Common myeloid progenitor, CD34-positive (primary cell): ENCODE measurements at places on chromosomes 11 and 22.

DNA sequence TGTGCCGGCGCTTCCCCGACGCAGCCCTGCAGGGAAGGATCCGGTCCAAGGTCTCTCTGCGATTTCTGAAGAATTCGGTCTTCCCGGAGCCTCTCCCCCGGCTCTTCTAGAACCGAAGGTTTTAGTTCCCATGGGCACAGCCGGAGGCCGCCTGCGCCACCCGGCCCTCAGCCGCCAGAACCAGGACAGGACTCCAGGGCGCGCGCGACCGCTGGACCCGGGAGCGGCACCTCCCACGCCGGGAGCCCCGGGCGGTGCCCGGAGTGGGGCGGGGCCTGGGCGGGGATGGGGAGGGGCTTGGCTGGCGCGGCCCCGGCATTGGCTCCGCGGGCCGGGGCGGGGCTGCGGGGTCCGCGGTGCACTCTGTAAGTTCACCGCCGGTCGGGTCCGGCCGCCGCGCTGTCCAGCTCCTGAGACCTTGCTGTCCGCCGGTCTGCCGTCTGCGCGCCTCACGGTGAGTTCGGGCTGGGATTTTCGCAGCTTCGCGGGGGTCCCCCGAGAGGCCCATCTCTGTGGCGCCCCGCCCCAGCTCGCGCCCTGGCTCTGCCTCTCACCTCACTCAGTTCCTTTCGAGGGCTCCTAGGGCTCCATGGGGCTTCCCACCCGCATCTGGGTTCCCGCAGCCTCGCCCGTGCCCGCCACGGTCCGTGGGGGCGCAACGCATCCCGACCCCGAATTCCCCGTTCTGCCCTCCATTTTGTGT is at the start of gene CDC42EP2:
CDC42EP2 (plus strand) TSS at position 366 of the 703 bp plus-strand sequence. CDS start 6,033 bp downstream, outside the sequence.
- H3K36me3 ChIP-seq: no peaks in the 10 kb centered on the region
- H3K27me3 ChIP-seq: peaks cover 6% of the 10 kb centered on the region
- H3K27ac ChIP-seq: no peak within 1 kb of the TSS
- H3K4me3 ChIP-seq: peak within 1 kb of the TSS; percentile 82
- H3K4me1 ChIP-seq: no peaks in the 10 kb centered on the region
- peak; percentile 48 for DNase-seq

- no peak for DNase-seq
- no peaks in the 10 kb centered on the region for H3K27me3 ChIP-seq
- no peak overlapping the region for H3K4me3 ChIP-seq
- no peaks in the 10 kb centered on the region for H3K4me1 ChIP-seq
- no peaks in the 10 kb centered on the region for H3K36me3 ChIP-seq
Measured at GRCh38 chr11:7844521-7844920, 47.8 kb upstream of the OR5P2 start.

DNA sequence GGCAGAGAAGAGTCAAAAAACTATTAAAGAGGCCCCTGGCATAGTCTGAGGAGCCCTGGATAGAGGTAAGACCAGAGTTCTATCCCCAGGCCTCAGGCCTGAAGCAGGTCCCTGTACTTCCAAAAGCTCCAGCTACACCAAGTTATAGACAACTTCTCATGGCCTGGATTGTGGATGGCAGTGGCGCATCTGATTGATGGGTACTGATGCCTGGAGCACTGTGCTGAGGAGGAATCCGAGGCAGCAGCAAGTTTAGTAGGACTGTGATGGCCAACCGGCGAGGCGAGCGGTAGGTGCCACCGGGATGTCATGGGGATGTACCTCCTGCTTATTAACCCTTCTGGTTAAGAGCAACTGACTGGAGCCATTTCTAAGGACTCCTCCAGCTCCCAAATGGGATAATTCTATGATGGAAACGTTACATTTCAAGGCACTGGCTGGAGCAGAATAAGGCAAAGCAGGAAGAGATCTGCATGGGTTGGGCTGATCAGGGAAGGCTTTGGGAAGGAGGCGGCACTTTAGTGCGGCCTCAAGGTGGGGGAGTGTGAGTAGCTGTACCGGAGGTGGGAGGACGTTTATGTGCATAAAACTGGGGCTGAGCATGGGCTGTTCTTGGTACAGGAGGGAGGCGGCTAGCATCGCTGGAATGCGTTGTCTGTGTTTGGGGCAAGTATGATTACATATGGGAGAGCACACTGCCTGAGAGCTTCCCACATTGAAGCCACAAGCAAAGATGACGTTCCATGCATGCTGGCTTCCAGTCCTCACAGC is 24.2 kb upstream of the JAM3 start:
- H3K27me3 ChIP-seq: peaks cover under 1% of the 10 kb centered on the region
- no peak overlapping the region for H3K27ac ChIP-seq
- no peak overlapping the region for H3K4me3 ChIP-seq
- no peak for DNase-seq

DNA sequence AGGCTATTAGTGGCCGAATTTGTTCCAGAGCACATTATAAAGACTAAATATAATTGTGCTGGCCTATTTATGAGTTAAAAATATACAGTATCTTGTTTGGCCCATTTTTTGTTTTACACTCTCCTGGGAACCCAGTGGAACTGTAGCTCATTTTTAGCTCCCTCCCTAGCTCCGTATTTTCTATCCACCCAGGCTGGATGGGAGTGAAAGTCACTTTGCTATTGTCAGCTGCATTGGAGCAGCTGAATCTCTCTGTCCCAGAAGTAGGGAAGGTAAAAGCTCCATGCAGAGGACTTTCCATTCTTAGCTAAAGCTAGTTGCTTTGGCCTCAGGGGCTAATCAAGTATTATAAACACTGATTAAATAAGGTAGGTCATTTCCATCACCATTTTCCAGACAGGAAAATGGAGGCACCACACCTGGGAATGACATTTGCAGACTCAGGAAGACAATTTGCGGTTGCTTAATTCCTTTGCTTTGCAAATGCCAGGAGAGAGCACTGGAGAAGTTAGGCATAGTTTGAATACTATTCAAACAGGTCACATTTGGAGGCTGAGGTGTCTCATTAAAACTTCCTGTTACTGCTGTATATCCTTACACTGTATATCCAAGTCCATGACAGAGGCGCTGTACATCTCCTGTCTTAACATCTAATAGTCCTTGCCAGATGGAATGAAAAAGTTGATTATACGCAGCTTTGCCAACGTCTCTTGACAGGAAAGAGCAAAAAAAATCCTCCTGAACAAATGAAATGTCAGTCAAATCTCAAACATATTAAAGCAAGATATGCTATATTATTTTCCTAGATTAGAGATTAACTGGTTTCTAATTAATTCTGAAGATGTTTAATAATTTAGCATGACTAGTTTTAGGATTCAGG is 338.1 kb upstream of the KIRREL3 start:
- H3K27me3 ChIP-seq: no peaks in the 10 kb centered on the region
- H3K4me3 ChIP-seq: no peak overlapping the region
- no peaks in the 10 kb centered on the region for H3K36me3 ChIP-seq
- DNase-seq: no peak

DNA sequence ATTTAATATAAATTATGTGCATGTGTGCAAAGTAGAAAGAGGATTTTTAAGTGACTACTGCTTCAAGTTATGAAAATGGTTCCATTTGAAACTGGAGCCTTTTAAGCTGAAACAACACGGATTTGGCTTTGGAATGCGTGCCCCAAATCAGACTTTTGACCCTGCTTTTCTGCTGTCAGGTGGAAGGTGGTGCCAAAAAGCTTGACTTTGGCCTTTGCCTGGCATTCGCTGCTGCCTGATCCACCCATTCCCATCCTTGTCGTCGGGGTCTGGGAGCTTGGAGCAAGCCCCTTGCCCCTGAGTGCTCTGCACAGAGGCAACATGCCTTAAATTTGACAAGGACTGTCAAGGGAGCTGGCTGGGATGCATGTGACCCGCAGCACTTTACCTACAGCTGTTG is 335.3 kb upstream of the SYN3 start:
- H3K36me3 ChIP-seq: no peaks in the 10 kb centered on the region
- H3K4me1 ChIP-seq: no peaks in the 10 kb centered on the region
- H3K4me3 ChIP-seq: no peak overlapping the region

DNA sequence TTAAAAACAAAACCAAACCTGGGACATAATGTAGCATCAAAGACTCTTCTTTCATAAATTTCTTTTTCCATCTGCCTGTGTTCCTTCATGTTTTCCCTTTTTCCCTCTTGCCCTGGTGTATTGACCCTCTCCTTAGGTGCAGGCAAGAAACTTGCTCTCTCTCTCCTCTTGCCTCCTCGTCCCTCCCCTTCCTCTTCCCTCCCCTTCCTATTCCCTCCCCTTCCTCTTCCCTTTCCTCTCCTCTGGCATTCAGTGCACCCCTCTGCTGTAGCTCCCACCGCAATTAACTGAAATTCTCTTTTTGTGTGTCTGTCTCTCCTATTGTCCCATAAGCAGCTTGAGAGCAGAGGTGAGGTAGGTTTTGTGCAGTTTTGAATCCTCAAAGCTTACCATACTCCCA is 49.9 kb downstream of the CSF2RB start:
- DNase-seq: no peak
- no peak overlapping the region for H3K27ac ChIP-seq
- peaks cover 7% of the 10 kb centered on the region for H3K4me1 ChIP-seq
- H3K27me3 ChIP-seq: no peaks in the 10 kb centered on the region

DNA sequence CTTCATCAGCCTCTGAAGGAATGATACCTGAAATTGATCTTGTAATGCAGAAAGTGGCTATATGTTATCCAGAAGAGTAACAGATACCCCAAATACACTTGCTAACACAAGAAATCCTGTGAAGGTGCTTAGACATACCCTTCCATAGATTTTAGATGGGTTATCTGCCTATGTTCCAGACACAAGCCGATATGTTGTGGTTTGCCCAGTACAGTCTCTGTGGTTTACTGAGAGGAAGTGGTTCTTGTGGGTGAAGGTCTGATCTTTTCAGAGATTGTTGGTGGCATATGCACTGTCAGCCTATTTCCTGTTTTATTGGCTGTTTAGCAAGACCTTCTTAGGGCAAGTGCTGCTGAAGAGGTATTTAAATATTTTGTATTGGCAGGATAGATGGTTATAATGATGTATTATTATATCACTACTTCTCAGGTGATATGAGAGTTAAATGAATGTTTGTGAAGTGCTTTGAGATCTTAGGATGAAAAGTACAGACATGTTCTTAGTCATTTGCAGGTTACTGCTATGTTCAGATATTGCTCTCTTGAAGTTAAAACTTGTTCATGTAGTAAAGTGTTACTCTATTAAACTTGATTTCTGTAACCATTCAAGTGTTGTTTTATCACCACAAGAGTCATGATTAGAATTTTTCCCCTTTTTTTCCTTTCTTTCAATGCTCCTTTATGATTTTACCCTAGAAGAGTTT is 8.2 kb downstream of the ARHGEF12 start:
- peaks cover 55% of the 10 kb centered on the region for H3K27me3 ChIP-seq
- H3K36me3 ChIP-seq: no peaks in the 10 kb centered on the region
- H3K4me3 ChIP-seq: peak overlapping the region; percentile 36
- DNase-seq: peak; percentile 94
- H3K27ac ChIP-seq: no peak overlapping the region

- H3K4me3 ChIP-seq: no peak overlapping the region
- DNase-seq: peak; percentile 38
- H3K36me3 ChIP-seq: no peaks in the 10 kb centered on the region
- no peaks in the 10 kb centered on the region for H3K27me3 ChIP-seq
Measured at GRCh38 chr22:17797721-17798559, 23.7 kb upstream of the BID start.

- no peak for DNase-seq
- H3K36me3 ChIP-seq: no peaks in the 10 kb centered on the region
- H3K4me1 ChIP-seq: no peaks in the 10 kb centered on the region
- H3K4me3 ChIP-seq: no peak overlapping the region
- no peak overlapping the region for H3K27ac ChIP-seq
Measured at GRCh38 chr11:78788533-78788932, 213.9 kb upstream of the NARS2 start.

- H3K27me3 ChIP-seq: peaks cover 4% of the 10 kb centered on the region
- no peak overlapping the region for H3K4me3 ChIP-seq
- no peak overlapping the region for H3K27ac ChIP-seq
- no peaks in the 10 kb centered on the region for H3K36me3 ChIP-seq
- no peak for DNase-seq
- no peaks in the 10 kb centered on the region for H3K4me1 ChIP-seq
Measured at GRCh38 chr11:131234221-131234620, 136.2 kb upstream of the NTM start.

GRCh38 chr11:32172848-32173834 is 82.3 kb downstream of the RCN1 start:
- H3K4me3 ChIP-seq: no peak overlapping the region
- H3K27ac ChIP-seq: no peak overlapping the region
- no peaks in the 10 kb centered on the region for H3K36me3 ChIP-seq
- peak; percentile 45 for DNase-seq

- peaks cover 92% of the 10 kb centered on the region for H3K4me1 ChIP-seq
- no peak overlapping the region for H3K4me3 ChIP-seq
- no peak for DNase-seq
Measured at GRCh38 chr22:30312053-30312452, 14.7 kb downstream of the TBC1D10A start.

DNA sequence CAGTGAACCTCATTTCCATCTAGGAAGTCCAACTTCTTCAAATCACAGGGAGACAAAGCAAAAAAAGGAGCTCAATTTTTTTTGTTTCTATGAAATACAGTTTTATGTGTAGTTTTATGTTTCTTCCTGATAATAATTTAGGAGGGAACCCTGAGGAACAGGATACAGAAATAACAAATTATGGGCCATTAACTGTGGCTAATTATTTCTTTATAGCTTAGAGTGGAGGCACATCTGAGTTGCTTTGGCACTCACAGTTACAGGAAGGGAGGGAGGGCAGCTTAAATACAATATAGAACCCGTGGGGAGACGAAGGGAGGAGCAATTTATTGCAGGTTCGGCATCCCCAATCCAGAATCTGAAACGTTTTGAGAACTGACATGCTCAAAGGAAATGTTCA is 37.1 kb upstream of the HORMAD2 start:
- no peaks in the 10 kb centered on the region for H3K27me3 ChIP-seq
- no peak for DNase-seq
- H3K36me3 ChIP-seq: no peaks in the 10 kb centered on the region
- H3K4me3 ChIP-seq: no peak overlapping the region
- peaks cover 6% of the 10 kb centered on the region for H3K4me1 ChIP-seq
- H3K27ac ChIP-seq: no peak overlapping the region

- H3K27ac ChIP-seq: no peak within 1 kb of the TSS
- H3K4me1 ChIP-seq: no peaks in the 10 kb centered on the region
Measured at GRCh38 chr22:44752285-44753188, at the start of gene ARHGAP8. ARHGAP8 (plus strand) TSS chr22:44752575; CDS start chr22:44786528, 33,953 bp downstream.

DNA sequence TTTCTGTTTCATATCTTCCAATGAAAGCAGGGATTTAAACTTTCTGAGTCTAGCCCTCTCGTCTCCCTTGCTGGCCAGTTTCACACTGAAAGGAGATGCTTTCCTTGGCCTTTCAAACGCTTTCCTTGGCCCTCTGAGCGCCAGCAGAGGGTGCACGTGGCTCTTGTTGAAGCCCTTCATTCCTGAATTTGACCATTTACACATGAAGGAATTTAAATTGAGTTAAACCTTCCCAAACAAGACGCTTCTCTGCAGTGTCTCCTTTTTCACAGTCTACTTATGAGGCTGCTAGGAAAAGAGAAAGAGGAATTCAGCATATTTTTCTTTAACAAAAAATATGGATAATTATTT is 21.6 kb downstream of the NNMT start:
- H3K4me3 ChIP-seq: no peak overlapping the region
- no peak overlapping the region for H3K27ac ChIP-seq

- DNase-seq: no peak
- H3K4me3 ChIP-seq: no peak overlapping the region
- H3K27me3 ChIP-seq: no peaks in the 10 kb centered on the region
- no peak overlapping the region for H3K27ac ChIP-seq
- no peaks in the 10 kb centered on the region for H3K4me1 ChIP-seq
Measured at GRCh38 chr11:8381343-8381742, 117.7 kb upstream of the LMO1 start.
